Fibroblast of gingiva (primary cell): ENCODE measurements at places on chromosomes 1 and 21.

DNA sequence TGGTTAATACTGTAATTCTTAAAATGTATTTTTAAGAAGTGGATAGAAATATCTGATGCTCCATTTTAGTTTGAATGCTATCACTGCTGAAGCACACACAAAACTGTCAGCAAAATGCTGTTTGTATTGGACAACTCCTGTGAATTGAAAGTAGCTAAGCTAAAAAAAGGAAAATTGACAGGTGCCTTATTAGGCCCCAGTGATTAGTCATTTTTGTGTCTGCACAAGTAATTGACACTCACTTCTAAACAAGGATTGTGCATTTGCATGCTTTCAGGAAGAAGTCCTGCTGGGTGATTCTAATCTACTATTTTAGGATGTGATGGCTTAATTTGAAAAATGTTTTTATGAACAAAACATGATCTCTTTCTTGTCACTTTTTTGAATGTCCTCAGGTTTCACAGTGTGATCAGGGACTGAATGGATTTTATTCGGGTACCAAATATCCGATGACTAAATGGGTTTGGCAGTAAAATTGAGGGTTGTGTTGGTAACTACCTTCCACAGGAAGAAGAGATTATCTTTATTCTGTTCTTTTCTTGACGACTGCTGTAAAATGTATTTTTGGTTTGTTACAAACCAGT is 13.0 kb upstream of the MAP3K7CL start:
- no peak for DNase-seq

- no peak for DNase-seq
Observed at GRCh38 chr1:106789686-106790085, 266.8 kb upstream of the PRMT6 start.

GRCh38 chr1:7899741-7900140 is 40.9 kb downstream of the TNFRSF9 start:
- DNase-seq, result no peak

DNA sequence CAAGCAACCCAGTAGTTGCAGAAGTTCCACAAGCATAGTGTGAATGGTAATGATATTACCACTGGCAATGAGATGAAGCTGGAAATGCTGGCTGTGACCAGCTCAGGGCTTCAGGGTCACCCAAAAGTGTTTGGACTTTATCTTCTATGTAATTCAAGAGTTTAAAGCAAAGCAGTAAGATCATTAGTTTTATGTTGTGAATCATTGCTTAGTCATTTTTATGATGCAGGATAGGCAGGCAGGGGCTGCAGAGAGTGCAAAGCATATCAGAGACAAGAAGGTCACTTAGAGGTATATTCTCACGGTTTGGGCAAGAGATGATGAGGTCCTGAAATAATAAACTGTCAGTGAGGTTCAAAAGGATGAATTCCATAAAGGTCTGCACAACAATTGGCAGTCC is 147.4 kb downstream of the OLFM3 start:
- DNase-seq, result no peak

DNA sequence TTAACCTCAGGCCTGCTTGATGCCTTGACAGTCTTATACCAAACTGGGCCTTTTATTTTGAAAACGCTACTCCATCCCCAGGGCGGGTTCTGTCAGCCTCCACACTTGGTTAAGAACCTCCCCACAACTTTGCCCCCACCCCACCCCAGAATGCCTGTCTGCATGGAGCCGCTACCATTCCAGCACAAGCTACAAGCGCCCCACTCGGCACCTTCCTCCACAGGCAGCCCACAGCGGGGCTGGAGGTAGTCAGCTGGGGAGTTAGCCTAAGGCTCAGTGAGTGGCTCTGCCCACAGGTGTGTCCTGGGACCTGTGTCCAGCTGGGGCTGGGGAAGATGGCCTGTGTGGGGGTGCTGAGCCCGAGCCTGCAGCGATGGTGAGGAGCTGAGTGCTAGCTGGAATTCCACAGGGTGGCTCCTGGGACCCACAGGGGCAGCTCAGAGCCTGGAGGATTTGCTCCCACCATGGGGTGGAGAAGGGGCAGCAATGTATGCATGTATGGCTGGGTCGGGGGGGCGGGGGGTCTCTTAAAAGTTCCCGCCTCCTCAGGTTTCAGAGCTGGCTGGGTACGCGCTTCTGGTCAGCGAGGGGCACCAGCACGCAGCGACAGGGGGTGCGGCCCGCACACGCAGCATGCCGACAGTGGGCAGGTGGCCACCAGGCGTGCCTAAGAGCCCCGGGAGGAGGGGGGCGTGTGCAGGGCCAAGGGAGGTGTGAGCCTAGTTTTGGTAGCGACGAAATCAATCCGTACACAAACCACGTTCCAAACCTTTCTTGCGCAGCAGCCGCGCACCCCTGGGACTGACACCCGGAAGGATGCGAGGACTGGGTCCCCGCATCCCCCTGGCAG is 917 bp downstream of the ETNK2 start:
- DNase-seq, result no peak

DNA sequence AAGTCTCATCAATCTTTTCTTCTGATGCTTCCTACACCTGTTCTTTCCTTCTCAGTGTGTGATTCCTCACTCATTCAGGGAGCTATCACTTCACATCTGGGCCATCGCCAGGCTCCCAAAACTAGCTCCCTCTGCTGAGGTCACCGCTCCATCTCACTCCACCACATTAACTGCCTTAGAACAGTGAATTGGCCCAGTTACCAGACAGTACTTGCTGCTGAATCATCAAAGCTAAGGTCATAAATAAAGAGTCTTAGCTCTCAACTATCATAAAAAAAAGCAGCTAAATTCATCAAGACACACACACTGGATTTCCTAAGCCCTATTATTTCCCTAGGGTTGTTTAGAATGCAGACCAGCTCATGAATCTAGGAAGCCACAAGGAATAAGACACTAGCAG is 18.8 kb upstream of the SRM start:
- DNase-seq, result peak; percentile 39

DNA sequence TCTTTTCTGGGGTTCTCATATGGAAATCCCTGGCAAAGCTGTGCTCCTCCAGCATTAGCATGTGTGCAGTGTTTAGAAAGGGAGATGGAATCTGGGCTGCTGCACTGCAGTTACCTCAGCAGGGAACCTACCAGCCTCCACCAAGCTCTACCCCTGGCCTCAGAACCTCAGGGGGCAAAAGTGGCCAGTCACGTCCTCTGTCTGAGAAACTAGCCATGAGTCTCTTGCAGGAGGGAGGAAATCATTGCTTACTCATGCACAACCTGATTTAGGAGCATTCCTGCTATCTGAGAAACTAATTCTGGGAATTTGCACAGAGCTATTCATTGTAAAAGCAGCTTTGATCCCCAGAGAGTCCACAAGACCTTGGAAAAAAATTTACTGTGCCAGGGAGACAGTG is 80.6 kb upstream of the IPO9 start:
- peak; percentile 54 for DNase-seq

GRCh38 chr1:223664106-223664505 is 1.4 kb downstream of the CAPN8 start:
- DNase-seq, result no peak

DNA sequence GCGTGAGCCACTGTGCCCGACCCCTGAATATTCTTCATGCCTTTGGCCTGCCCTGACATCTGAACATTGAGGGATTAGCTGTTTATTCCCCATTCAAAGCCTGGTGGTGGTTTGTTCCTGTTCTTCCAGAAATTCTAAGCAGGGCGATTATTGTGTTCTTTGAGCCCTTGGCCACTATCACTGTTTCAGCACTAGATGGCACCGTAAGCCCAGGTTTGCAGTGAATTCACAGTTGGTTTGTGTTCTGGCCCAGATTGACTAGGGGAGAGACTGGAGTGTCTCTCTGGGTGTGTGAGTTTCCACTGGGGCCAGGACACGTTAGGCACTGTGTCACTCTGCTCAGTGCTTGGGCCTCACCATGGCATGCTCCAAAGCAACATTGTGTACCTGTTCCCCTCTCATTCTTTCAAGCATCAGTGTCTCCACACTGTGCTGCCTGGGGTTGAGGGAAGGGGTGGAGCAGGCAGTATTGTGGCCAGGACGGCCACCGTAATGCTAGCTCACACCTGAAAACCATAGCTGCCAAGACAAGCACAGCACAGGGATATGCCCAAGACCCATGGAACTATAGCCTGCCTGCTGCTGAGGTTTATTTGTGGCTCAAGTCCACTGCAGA is 52.7 kb downstream of the PKN2 start:
- peak; percentile 33 for DNase-seq

DNA sequence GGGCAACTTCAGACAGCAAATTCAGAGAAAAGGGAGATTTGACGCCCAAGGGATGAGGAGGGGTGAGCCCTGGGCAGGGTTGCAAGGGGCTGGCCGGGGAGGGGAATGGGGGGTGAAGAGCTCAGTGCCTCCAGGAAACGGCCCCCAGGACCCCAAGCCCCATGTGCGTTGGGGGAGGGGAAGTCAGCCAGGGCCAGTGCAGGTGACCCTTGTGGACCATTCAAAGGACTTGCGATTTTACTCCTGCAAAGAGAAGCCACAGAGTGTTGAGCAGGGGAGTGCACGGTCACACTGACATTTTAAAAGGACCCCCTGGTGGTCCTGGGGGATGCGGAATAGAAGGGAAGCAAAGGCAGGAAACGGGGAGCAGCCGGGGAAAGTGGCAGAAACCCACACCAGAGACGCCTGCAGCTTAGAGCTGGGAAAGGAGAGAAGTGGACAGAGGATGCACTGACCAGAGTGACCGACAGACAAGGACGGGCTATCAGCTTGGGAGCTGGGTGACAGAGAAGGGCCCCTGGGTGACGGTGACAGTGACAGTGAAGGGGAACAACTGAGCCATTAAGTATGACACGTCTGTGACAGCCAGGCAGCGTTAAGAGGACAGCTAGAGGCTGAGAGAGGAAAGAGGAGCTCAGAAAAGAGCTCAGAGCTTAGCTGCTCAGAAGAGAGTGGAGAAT is 54.0 kb upstream of the TMEM51 start:
- no peak for DNase-seq

DNA sequence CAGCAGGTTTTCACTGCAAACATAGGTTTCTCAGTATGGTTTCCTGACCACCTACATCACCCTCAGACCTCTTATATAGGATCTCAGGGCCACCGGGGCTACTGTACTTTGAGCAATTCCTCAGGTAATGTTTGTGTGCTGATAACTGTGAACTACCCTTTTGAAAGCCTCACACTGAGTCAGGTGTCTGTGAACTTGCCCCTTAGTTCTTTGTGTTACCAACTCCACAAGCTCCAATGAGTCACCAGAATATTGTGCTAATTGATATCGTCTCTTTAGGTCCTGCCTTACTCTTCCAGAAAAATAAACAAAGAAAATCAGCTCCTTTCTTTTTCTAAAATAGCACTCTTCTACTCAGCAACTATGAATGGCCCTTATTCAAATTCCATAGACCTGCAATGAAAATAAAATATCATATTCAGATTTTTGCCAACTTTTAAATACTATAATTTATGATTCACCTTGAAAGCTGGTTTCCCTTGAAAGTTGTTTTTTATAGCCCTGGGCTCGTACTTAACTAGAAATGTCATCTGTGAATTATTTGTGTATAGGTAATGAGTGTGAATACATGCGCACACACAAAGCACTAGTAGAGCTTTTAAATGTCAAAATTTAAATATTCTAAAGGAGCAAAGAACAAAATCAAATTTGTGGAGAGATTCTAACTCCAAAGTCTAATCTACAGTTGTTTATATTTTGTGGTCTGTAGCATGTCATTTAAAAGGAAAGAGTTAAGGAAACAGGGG is 88.1 kb upstream of the WARS2 start:
- DNase-seq, result no peak

DNA sequence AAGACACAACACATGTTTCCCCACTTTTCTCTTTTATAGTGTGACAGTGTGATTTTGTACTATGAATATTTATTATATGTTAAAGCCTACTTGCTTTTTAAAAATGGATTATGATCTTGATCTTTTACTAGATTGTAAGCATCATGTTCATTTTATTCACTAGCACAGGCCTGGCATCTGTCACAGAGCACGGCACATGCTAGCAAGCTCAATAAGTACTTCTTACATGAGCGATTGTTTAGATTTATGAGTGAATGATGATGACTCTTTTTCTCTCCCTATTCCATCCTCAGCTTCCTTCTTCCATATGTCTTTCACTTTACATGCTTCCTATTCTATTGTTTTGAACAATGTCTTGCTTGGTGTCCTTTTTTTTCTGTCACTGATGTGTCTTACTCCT is 1454.1 kb downstream of the MRPL39 start:
- DNase-seq, result no peak

DNA sequence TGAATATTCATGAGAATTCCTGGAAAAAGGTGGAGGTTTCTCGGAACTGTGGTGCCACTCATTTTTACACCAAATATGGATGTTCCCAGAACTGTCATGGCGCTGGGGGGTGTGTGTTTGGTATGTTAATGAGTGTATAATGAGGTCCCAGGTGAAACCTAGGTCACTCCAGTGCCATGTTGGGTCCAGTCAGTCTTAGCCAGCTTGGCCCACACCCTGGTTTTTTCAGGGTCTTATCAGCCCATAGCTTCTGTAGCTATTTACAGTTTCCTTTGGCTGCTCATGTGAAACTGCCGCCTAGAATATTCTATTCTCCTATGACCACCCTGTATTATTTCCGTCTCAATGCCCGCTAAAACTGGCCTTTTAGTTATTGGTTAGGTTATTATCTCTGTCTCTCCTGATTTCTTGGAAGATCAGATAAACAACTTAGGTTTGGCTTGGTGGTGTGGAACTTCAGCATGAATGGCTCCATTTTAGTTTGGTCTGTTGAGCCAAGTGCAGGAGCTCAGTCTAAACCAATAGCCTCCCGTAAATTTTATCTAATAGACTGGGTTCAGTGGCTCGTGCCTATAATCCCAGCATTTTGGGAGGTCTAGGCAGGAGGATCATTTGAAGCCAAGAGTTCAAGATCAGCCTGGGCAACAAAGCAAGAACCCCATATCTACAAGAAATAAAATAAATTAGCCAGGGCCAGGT is 42.1 kb upstream of the EDARADD start:
- no peak for DNase-seq

DNA sequence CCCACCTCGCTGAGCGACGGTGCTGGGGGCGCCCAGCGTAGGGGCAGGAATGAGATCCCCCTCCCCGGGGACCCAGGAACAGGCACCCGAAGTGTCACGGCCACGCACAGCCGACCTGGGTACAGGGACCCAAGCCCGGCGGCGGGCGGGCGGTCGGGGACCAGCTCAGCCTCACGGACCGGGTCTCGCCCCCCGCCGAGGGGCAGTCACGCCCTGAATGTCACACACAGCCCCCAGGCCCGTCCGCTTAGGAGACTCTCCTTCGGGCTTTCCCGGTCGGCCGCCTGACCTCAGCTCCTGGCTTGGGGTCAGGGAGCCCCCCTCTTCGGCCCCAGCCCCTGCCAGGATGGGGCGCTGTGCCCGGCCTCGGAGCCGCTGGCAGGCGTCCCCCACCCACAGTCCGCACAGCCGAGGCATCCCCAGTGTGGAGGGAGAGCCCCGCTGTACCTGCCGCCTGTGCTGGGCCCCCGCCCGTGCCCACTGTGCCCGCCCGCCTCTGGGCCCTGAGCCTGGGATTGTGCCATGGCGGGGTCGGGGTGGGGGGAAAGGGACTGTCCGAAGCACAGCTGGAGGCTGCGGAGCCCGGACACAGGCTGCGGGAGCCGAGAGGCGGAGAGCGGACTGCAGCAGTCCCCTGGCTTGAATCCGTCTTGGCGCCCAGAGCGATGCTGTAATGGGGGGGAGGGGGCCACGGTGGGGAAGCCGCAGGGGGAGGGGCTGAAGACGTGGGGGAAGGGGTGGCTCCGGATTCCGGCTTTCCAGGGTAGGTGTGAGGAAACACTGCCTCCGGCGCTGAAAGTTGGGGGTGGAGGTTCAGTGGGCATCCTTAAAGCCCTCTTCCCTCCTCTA is 627 bp upstream of the DLGAP3 start:
- no peak for DNase-seq

- DNase-seq, result no peak
Observed at GRCh38 chr1:63368131-63368530, 704 bp downstream of the ALG6 start.
